ENCODE measurements at places on chromosomes 2 and 18.

- DNase-seq, result no peak
These were observed 79.4 kb downstream of the MYOM1 start for GRCh38 chr18:3140342-3140741.

DNA sequence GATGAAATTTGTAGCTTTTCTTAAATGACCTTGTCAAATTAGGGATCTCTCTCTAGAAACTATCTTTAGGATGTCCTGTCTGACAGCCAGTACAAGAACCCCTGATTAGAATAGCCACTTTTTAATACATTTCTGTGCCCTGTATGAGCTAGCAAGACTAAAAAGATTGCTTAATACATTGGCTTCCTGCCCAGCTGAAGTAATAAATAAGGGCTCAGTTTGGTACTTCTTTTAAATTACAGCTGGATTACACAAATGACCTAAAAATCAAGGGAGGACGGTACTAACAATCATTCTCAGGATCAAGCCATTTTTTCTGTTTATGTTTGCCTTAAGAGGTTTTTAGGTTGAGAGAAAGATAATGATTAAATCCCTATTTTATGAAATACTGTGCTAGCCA lies 11.6 kb upstream of the OLA1 start:
- DNase-seq, result peak; percentile 77

DNA sequence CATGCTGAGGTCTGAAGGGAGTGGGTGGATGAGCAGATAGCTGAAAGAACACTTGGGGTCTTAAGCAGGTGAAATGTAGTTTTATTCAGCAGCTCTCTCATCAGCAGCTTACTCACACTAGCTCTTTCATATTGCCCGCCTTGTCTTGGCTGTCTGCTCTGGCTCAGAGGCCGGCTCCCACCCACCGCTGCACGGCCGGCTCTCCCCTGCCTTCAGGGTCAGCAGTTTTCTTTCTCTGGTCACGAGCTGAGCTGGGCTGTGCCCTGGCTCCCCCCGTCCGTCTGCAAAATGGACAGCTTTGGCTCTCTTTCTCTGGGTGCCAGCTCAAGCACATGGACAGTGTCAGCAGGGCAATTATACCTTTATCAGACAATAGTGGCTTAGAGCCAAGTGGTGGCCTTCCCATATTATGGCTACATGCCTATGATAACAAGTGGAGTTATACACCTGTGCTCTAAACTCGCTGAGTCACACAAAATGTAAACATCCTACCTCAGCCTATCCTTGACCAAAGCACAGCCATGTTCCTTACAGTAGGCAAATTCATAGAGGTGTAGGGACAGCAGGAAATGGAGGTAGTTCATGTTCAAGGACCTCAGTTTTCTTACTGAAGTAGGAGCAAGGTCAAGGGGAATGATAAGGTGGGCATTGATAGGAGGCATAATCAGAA lies 224.8 kb downstream of the SOCS6 start:
- DNase-seq, result no peak

GRCh38 chr18:69209761-69210160 lies 190.9 kb upstream of the DOK6 start:
- DNase-seq, result no peak

GRCh38 chr2:230877116-230877758 lies 12.5 kb downstream of the ITM2C start:
- no peak for DNase-seq

DNA sequence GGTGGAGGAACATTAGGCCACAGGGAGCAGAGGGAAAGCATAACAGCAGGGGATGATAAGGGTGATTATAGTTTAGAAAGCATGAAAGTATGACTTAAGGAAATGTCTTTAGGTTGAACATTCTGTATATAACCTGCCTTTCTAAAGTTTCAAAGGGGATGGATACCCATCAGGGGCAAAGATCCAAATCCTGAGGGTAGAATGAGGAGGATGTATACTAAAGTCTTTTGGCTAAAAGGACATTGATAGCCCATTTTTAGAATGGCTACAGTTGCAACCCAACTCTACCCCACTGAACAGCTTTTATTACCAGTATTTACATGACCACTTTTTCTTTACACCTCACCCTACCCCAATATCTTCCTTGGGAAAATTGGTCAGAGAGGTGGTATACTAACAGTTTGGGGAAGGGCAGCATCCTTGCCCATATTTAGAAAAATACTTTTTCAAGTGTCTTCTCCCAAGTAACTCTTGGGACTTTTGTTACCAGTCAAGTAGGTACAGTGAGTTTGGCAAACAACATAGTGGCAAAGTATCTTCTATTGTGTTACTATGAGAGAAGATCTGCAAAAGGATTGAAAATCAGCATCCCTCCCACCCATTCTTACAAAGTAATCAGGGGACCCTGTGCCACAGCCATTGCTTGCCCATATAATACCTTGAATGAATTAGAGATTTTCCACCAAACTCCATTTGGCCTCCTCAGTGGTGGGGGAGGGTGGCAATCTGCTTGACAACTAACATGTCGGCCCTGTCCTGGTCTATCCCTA lies 8.3 kb downstream of the MAT2A start:
- no peak for DNase-seq

Measured in fibroblast of skin of right quadriceps (primary cell).